Stomach (tissue), 19 donors: ENCODE measurements at places on chromosomes 4 and X. TPM values are rescaled to one million over a fixed set of nuclear protein-coding genes. Genes with fewer than 3 reads are reported as not detected.

DNA sequence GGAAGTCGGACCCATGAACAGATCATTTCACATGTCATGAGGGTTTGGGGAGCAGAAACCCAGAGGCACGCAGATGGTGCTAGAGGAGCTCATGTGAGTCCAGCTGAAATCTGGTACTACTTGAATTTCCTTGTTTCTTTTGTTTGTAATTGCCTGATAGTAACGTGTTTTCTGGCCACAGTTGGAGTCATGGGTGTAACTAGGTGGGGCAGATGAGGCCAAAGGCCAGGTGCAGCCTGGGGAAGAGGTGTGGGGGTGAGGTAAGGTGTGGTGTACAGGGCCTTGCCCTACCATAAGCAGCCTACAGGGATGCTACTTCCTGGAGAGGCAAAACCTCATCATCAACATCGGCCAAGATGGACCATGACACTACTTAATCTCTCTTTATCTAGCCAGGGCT lies 271.4 kb downstream of the PTTG2 start:
- DNase-seq: peak; percentile 45

DNA sequence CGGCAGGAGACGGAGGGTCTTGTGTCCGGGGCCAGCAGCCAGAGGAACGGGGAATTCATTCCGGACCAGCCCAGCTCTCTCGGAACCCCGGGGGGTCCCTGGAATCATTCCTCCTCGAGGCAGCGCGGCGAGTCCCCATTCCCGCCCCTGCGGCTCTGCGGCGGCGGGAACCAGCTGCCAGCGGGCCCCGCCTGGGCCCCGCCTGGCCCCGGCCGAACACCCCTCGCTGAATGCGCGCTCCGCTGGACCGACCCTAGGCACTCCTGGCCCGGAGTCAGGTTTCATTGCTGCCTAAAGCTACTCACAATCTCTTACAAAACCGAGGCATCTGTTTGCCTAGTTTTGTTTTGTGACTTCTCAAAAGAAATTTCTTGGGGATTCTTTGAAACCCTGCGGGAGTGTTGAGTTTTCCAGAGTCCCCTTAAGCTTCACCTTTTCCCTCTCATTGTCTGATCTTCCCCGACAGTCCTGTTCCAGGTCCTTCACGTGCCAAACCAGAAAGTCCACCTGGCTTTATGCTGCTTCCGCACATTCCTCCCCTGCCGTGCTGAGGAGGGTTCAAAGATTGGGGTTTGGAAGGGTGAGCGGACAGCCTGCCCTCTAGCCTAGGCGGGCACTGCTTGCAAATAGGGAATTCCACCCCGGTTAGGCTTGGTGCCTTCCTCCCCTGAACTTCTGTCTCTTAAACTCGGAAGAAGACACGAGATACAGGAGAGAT lies 789 bp downstream of the ARHGAP10 start:
- DNase-seq: peak; percentile 84

DNA sequence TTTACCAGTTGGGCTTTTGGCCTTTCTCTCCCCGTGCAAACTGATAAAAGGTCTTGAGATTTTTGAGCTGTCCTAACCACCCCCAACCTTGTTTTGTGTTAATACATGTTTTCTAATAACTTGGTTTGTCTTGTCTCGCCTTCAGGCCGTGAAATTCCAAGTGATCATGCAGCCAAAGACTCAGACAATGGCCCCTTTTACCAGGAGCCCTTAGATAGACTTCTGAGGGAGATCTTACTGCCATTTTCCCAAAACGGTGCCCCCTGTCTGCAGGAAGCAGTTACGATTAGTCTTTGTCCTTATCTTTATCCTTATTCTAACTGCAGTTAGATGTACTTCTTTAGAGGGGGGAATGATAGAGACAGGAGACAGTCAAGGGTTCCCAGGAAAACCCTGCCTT lies 245.3 kb upstream of the HDX start:
- no peak for DNase-seq

- no peak for DNase-seq
Observed at GRCh38 chrX:90026730-90027129, 105.0 kb downstream of the TGIF2LX start.

The FGB gene
- 22.8 TPM for total RNA-seq

The ACSL1 gene
- total RNA-seq: 47.1 TPM
